Activated CD8-positive, alpha-beta T cell treated with anti-CD3 and anti-CD28 coated beads for 36 hours (primary cell): ENCODE measurements at places on chromosomes 7 and 10.

GRCh38 chr10:64658528-64658927 lies 1137.3 kb downstream of the REEP3 start:
- DNase-seq: no peak

DNA sequence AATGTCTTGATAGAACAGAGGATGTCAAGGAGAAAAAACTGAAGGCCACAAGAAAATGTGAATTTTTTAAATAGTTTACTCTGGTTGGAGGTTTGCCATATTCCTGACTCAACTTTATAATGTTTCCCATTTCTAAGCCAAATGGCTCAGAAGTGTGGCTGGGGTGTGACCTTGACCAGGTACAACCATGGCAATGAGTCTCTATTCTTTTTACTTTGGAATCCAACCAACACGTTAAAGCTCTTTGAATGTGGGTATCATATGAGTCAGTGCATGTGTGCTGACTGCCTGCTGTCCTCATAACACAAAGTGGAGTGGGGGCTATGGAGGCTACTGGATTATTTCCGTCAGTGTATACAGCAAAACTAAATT lies 33.5 kb upstream of the DLD start:
- no peak for DNase-seq

GRCh38 chr10:44195112-44196007 lies 189.5 kb downstream of the CXCL12 start:
- DNase-seq: no peak

DNA sequence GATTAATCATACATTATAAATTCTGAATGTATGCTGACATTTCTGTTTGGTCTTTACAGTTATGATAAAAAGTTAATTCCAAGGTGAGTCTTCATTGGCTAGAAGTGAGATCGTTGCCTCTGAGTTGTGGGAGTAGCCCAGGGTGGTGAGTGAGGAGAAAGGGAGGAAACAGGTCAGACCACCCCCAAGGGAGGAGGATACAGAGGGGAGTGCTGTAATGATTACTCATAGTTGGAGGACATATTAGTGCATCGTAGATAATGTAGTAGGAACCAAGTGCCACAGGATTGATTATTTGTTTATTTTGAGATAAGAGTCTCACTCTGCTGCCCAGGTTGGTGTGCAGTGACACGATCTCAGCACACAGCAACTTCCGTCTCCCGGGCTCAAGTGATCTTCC lies 672.2 kb downstream of the INHBA start:
- DNase-seq: no peak
